Lower lobe of right lung (tissue), 2 donors: ENCODE measurements at places on chromosomes 1 and 21.

DNA sequence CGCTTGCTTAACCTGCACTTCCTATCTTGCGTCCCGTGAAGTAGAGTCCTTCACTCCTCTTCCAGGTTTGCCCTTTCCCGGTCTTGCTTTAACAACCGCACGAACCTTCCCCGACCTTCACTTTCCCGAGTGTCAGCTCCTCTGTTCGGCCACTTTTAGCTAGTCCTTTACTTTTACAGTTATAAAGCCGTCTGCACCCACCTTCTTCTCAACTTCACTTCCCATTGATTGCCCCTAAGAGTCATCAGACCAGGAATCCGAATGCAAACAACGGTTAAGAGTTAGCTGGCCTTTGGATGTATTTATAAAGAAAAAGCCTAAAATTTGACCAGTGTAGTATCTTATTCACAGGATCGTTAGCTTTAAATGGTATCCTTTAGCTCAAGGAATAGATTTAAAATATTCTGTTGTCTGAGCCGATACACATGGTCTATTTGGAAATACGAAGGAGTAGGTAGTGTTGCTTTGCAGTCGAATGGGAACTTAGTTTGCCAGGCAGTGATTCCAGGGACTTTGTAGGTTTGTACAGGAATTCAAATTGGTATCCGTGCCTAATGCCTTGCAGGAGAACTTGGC is 1.4 kb downstream of the PPP2R5A start:
- peak overlapping the region; percentile 99 for H3K27ac ChIP-seq
- no peaks in the 10 kb centered on the region for H3K27me3 ChIP-seq
- no peaks in the 10 kb centered on the region for H3K36me3 ChIP-seq
- DNase-seq: no peak
- H3K4me3 ChIP-seq: peak overlapping the region; percentile 91
- H3K4me1 ChIP-seq: peaks cover 51% of the 10 kb centered on the region

DNA sequence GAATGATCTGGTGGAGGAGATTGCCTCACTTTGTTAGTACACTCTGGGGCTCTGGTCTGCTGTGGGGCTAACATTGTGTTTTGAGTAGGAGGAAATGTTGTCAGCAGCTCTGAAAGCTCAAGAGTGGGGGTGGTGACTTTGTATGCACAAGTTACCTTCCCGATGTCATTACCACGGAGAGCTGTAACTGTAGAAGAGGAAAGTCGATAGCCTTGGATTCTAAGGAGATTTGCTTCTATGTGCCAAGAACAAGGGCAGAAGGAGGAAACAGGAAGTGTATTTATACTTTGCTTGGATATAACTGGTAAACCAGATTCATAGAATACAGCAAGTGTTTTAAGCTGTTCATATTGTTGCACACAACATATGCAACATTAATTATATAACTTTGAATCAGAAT is 196.1 kb downstream of the AMY1C start:
- no peak overlapping the region for H3K4me3 ChIP-seq
- no peaks in the 10 kb centered on the region for H3K36me3 ChIP-seq
- H3K4me1 ChIP-seq: no peaks in the 10 kb centered on the region
- H3K27me3 ChIP-seq: no peaks in the 10 kb centered on the region

GRCh38 chr1:226995365-226996332 is 55.6 kb downstream of the COQ8A start:
- H3K27me3 ChIP-seq: no peaks in the 10 kb centered on the region
- no peak overlapping the region for H3K4me3 ChIP-seq
- H3K27ac ChIP-seq: no peak overlapping the region
- peaks cover 26% of the 10 kb centered on the region for H3K36me3 ChIP-seq
- H3K4me1 ChIP-seq: peaks cover under 1% of the 10 kb centered on the region

GRCh38 chr1:210372931-210373627 is 44.4 kb downstream of the HHAT start:
- H3K4me1 ChIP-seq: no peaks in the 10 kb centered on the region
- H3K27me3 ChIP-seq: no peaks in the 10 kb centered on the region
- no peaks in the 10 kb centered on the region for H3K36me3 ChIP-seq
- no peak overlapping the region for H3K4me3 ChIP-seq

- no peak for DNase-seq
- H3K27ac ChIP-seq: no peak overlapping the region
- H3K27me3 ChIP-seq: no peaks in the 10 kb centered on the region
- no peak overlapping the region for H3K4me3 ChIP-seq
These were observed 33.9 kb upstream of the ASPM start for GRCh38 chr1:197180252-197180878.
